Body of pancreas (tissue), 4 donors: ENCODE measurements at places on chromosomes 6 and 20.

- no peak for DNase-seq
Observed at GRCh38 chr6:10624836-10625235, 69.6 kb downstream of the C6orf52 start.

DNA sequence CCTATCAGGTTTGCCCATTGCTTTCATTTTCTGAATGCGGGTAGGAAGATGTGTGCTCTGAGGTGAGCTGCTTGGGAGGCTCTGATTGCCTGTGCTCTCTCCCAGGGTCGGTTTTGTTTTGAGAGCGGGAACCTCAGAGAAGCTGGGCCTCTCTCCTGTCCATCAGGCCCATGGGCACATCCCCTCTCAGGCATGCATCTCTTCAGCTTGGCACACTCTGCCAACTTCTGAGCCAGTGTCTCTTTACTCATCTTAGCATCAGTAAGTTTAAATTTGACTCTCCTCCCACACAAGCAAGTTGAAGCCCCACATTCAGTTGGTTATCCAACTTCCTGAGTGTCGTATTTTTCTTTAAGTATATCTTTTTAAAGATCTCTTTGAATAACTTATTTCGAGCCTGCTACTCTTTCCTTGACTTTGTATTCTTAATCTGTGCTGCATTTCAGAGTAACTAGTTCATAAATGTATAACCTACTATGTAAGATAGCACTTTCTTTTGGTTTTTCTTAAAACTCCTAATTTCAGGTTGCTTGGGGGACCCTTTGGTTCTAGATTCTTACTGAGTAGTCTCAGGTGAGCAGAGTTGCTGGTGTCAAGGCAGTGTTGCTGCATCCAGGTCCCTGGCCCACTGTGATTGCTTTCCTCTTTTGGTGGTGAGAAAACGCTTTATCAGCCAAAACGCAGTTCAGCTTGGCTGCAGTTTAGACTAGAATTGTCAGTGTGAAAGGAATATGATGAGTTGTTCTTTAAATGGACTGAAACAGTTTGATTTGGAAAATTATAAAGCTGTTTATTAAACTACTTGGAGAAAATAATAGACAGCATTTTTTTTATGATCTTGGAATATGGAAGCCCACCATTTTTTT lies 54.8 kb downstream of the SNX9 start:
- no peak for DNase-seq

DNA sequence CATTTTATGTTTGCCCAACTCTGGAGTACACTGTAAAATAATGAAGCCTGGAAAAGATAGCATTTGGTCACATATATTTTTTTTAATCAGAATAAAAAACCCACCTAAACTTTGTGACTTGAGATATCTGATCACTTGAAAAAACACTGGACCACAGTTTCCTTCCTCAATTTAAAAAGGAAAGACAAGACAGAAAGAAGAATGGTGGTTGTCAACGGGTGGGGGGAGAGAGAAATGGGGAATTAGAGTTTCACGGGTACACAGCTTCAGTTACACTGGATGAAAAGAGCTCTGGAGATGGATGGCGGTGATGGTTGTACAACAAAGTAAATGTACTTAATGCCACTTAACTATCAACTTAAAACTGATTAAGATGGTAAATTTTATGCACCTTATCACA lies 14.7 kb upstream of the DST start:
- no peak for DNase-seq

GRCh38 chr6:62808565-62809293 lies 402.5 kb upstream of the FKBP1C start:
- DNase-seq = no peak

DNA sequence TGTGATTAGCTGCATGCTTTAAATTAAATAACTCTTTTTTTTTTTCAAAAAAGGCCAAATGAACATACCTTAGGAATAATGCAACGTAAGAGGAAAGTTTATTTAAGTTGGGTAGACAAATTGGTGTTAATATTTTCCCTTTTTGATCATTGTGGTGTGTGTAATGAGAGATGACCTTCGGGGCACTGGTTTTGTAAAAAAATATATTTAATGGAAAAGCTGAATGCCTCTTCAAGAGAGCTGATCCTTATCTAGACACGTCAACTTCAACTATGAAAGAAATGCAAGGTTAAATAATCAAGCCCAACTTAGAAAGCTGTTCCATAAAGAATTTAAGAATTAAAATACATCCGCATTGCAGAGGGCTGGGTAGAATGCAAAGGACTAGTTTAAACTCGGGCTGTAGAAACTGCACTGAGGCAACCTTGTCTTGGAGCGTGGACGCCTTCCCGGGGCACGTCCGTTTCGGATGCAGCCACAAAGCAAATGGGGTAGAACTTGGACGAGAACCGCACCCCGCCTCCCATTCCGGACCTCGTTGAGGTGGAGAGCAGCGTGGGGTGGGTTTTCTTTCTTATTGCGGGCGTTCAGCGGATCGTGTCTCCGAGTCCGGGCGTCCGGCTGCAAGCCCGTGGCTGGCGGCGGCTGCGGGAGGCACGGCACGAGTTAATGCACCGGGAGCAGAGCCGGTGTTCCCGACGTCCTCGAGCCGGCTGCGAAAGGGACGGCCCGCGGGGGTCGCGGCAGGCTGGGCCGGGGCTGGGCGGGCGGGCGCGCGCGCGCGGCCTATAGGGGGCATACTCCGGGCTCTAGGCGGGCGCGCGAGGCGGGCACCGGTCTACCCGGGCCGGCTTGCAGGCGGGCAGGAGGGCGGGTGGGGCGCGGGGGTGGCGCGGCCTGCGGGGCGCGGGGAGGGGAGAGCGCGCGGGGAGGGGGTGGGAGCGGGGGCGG lies 1.9 kb downstream of the JARID2 start:
- peak; percentile 54 for DNase-seq

GRCh38 chr6:135535989-135536414 lies 38.5 kb upstream of the AHI1 start:
- peak; percentile 34 for DNase-seq

GRCh38 chr6:132731086-132731485 lies 17.2 kb upstream of the VNN1 start:
- DNase-seq = no peak

DNA sequence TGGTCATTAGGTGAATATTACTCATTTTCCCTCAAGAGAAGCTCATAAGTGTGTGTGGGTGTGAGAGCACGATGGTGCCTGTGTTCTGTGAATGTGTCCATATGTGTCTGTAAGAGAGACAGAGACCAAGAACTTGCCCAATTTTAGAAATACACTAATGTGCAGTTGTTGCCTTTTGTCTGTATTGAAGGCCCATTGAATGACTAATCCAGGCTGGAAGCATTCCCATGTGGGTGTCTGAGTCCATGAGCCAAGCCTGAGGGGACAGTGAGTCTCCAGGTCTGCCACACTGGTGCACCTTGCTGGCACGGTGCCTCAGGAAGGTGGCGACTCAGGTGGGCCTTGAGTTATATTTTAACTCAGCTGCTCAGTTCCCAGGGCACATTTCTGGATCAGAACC lies 25.5 kb upstream of the ASXL1 start:
- DNase-seq = peak; percentile 90

- no peak for DNase-seq
Observed at GRCh38 chr6:99014061-99014460, 66.3 kb upstream of the FBXL4 start.
